Esophagus squamous epithelium (tissue), 5 donors: ENCODE measurements at places on chromosomes 12 and 14.

- DNase-seq: no peak
These were observed 104.6 kb downstream of the DAAM1 start for GRCh38 chr14:59292921-59293534.

GRCh38 chr12:112855375-112855774, 51.4 kb upstream of the OAS1 start:
- no peak for DNase-seq

DNA sequence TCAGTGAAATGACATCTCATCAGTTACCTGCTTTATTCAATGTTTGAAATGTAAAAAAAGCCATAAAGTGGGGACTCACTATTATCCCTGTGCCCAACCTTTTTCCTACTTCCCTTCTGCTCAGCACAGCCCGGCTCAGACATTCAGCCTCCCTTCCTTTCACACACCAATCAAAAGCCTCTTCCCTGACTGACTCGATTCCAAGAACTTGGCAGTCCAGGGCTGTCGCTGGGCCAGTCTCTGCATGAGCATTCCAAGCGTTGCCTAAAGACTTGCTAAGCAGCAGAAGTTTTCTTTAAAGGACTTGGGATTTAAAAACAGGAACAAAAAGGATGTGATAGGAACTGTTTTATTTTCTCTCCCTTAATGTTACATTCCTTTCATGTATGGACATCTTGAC, 22.7 kb downstream of the ITPR2 start:
- DNase-seq: no peak

DNA sequence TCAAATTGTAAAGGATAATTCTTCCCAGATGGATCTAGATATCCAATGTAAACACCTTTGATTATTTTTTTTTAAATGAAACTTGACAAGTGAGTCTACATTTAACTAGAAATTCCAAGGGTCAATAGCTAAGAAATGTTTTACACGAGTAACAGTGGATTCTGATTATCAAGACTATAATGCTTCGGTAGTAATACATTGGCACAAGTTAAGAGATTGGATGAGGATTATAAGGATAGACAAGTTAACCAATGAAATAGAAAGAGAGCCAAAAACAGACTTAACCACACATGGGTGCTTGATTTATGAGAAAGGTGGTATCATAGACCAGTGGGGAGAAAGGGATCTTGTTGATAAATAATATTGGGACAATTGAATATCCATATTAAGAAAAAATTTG, 40.3 kb upstream of the PCED1B start:
- DNase-seq: no peak

DNA sequence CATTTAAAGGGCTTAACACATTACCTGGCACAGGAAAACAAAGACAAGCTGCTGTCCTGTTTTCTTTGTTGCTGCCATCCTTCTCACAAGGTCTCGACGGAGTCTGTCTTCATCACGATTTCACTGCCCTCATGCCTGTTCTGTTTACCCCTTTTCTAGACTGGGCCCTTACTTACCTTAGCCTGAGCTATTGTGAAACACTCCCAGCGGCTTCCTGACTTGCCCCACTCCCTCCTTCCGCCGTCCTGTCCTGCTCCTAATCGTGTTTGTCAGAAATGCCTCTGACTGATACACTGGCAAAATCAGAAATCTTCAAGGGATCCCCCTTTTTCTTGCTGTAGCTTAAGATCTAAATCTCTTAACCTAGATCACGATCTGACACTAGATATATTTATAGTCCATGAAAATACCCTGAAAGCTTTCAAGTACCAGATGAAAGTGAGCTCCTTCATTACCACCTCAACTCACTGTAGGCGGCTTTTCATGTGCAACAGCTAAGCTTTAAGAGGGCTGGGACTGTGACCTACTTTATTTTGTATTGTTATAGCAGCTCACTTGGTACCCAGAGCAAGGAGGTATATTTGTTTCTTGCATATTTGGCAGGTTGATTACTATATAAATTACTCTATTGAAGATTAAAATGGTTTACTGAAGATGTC, 32.1 kb downstream of the TECPR2 start:
- no peak for DNase-seq

- no peak for DNase-seq
These were observed 98.3 kb downstream of the RTN1 start for GRCh38 chr14:59772233-59772632.

GRCh38 chr12:5456030-5456429, 24.1 kb downstream of the NTF3 start:
- no peak for DNase-seq
